ENCODE measurements at places on chromosomes 5 and 9. TPM values are rescaled to one million over a fixed set of nuclear protein-coding genes. Genes with fewer than 3 reads are reported as not detected.

The NREP gene
- total RNA-seq = 613 TPM

GRCh38 chr9:20032413-20033006, 243.7 kb upstream of the SLC24A2 start:
- H3K4me1 ChIP-seq = no peaks in the 10 kb centered on the region
- H3K36me3 ChIP-seq = no peaks in the 10 kb centered on the region
- no peak for DNase-seq
- H3K27ac ChIP-seq = no peak overlapping the region
- no peak overlapping the region for H3K4me3 ChIP-seq

- H3K4me3 ChIP-seq = no peak overlapping the region
- peaks cover 6% of the 10 kb centered on the region for H3K4me1 ChIP-seq
- DNase-seq = no peak
- H3K27me3 ChIP-seq = peaks cover 59% of the 10 kb centered on the region
Measured at GRCh38 chr5:132825834-132826391, 4.5 kb downstream of the SHROOM1 start.

- no peak overlapping the region for H3K27ac ChIP-seq
- no peak for DNase-seq
- no peak overlapping the region for H3K4me3 ChIP-seq
- no peaks in the 10 kb centered on the region for H3K27me3 ChIP-seq
Measured at GRCh38 chr5:173785400-173785799, 102.7 kb upstream of the CPEB4 start.

- H3K4me1 ChIP-seq = no peaks in the 10 kb centered on the region
- no peaks in the 10 kb centered on the region for H3K27me3 ChIP-seq
- no peak for DNase-seq
- no peak overlapping the region for H3K27ac ChIP-seq
- no peak overlapping the region for H3K4me3 ChIP-seq
Measured at GRCh38 chr5:38764937-38765391, 80.8 kb upstream of the OSMR start.

DNA sequence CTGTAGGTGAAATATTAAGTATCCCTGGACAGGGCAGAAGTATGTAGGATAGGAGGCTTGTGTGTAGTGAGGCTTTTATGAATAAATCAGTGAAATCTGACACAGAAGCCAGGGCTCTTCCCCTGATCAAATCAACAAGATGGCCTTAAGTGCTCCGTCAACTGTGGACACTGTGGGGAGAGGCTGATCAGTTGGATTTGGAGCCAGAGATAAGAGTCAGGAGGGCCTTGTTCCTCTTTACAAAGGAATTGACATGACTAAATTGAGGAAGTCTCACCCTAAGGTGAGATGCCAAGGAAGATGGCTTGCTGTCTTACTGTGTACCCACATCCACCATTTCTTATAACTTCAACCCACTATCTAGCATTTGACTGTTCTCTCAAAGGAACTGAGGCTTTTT, 91.6 kb upstream of the PRRC1 start:
- H3K4me3 ChIP-seq = no peak overlapping the region
- no peaks in the 10 kb centered on the region for H3K36me3 ChIP-seq
- peak overlapping the region; percentile 84 for H3K27ac ChIP-seq
- H3K27me3 ChIP-seq = no peaks in the 10 kb centered on the region

DNA sequence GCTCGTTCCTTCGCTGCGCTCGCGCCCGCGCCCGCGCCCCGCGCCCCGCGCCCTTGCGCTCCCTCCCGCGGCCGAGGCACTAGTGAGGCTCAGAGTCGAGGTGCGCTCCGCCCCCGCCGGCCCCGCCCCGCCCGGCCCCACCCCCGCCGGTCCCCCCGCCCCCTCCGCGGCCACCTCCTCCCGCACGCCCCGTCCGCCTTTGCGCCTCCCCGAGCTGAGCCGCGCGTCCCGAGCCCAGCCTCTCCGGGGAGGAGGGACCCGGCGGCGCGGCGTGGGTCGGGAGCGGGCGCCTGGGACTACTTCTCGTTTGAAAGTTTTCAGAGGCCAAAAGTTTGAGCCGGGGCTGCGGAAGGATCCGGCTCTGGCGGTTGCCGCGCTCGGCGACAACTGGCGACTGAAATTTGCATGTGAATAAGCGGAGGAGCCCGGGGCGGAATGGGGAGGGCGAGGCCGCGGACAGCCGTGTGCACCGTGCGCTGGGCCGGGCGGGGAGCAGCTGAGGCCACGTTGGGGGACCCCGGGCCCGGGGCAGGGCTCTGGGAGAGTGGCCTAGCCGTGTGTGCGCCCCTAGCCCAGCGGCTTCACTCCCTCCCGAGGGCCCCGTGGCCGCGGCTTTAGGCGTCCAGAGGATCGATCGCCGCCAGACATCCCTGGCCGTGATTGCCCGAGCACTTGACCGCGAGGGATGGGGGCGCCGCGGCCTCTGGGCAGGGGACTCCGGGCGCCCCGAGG, at the start of gene NOTCH1:
TSS of gene NOTCH1 (minus strand) at position 84 of the 732 bp plus-strand sequence. CDS start 262 bp downstream, outside the sequence.
- peak within 1 kb of the TSS; percentile 70 for H3K27ac ChIP-seq
- peak; percentile 96 for DNase-seq
- H3K36me3 ChIP-seq = no peaks in the 10 kb centered on the region
- H3K4me3 ChIP-seq = peak within 1 kb of the TSS; percentile 99

The NUTM2G gene
- not detected for total RNA-seq

DNA sequence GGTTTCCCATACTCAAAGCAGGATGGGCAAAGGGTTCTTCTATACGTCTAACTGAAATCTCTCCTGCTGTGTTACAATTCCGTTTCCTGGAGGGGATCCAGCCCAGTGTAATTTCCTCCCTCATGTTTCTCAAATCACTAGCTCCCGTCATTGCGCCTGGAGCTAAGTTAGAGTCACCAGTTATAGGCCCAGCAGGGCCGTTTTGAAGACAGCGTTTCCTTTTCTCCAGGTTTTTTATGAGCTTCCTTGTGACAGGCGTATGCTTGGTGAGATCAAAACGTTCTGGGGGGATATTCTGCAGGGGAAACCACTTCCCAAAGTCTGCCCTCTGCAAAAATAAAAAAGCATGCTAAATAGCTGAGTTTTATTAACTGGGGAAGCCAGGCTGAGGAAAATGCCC, 53.0 kb upstream of the WWC1 start:
- no peak overlapping the region for H3K4me3 ChIP-seq
- no peaks in the 10 kb centered on the region for H3K36me3 ChIP-seq
- H3K27me3 ChIP-seq = no peaks in the 10 kb centered on the region
- no peaks in the 10 kb centered on the region for H3K4me1 ChIP-seq

DNA sequence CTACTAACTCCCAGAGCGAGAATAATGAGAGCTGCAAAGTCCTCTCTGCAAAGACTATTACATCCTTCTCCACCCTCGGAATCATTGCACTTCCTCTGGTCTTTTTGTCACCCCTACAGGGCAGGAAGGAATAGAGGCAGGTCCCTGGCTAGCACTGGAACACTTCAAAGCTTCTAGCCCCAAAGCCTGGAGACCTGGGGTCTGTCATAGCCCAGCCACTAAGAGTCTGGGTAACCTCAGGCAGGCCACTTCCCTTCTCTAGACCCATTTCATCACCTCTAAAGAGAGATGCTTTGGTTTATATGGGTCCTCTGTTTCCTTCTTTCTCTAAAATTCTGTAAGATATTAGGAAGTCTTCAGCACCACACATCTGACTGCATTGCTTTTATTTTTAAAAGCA, 6.7 kb downstream of the ADRB2 start:
- H3K27me3 ChIP-seq = no peaks in the 10 kb centered on the region
- H3K27ac ChIP-seq = no peak overlapping the region
- DNase-seq = peak; percentile 70

The DMGDH gene
- total RNA-seq = 8.9 TPM

DNA sequence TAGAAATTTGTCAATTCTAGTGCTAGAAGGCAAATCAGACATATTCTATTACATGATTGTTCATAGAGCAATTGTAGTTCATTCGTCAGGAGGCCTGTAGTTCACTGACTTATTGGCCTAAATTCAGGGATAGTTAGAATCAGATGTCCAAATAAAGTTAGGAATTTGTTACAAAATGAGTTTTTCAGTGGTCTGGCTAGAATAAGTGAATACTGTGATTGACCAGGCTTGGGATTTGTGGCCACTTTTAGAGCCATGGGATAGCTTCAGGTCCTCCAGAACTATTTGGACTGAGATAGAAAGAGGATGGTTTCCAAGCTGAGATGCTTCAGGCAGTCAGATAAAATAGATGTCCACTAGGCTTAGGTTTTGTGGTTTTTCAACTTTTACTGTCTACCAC, 199.1 kb upstream of the MPDZ start:
- H3K27ac ChIP-seq = no peak overlapping the region
- H3K4me1 ChIP-seq = no peaks in the 10 kb centered on the region
- no peak overlapping the region for H3K4me3 ChIP-seq
- DNase-seq = no peak

DNA sequence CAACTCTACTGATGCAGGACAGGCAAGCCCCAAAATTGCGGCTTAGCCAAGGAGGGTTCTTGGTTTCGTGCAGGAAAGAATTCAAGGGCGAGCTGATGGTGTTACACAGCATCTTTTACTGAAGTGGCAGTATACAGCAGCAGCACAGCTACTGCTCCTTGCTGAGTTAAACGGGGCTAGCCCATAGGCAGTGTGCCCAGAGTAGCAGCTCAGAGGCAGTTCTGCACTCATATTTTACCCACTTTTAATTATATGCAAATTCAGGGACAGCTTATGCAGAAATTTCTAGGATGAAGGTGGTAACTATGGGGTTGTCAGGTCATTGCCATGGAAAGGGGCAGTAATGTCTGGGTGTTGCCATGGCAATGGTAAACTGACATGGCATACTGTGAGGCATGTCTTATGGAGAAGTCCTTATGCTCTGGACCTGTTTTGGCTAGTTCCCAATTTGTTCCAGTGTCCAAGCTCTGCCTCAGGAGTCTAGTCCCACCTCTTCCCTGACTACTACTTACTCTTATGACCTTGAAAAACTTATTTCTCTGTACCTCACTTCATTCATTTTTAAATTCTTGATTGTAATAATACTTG, 2.0 kb upstream of the SPINK9 start:
- DNase-seq = no peak
- no peaks in the 10 kb centered on the region for H3K27me3 ChIP-seq
- H3K4me3 ChIP-seq = no peak overlapping the region

DNA sequence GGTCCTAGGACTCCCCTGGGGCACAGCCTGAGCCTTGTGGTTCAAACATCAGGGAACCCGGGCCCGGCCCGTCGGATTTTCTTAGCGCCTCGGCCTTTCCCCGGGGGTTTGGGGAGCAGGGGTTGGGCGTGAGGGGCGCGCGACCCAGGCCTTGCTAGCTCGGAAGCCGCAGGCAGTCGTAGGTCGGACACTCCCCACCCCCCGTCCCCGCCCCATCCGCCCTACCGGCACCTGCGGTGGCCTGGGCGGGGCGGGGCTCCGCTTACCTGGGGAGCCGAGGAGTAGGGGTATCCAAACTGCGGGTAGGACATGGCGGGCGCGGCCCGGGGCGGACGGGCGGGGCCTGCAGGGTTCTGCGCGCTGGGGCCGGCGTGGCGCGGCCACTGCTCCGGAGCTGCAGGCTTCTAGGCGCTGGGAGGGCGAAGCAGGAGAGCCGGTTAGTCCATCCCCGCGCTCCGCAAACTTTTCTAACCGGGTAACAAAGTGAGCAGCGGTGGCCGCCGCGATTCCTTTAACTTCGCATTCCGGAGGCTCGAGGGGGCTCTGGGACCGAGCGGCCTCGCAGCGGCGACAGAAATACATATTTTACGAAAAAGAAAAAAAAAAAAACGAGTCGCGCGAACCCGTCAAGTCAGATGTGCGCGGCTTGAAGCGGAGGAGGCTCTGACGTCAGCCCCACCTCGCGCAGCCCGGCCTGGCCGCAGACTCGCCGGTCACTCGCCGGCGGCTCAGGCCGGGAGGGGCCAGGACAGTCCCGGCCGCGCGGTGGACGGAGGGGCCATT, at the start of gene IRX4:
TSS of gene IRX4 (minus strand) at position 589 of the 783 bp plus-strand sequence. CDS start at position 311, 278 bp downstream.
- H3K36me3 ChIP-seq = peaks cover 8% of the 10 kb centered on the region
- DNase-seq = peak; percentile 54
- peaks cover 100% of the 10 kb centered on the region for H3K27me3 ChIP-seq
- peak within 1 kb of the TSS; percentile 94 for H3K27ac ChIP-seq

The WNT8A gene
- total RNA-seq = not detected

GRCh38 chr5:81363093-81363871, 30.7 kb downstream of the ACOT12 start:
- H3K36me3 ChIP-seq = no peaks in the 10 kb centered on the region
- H3K4me1 ChIP-seq = no peaks in the 10 kb centered on the region
- no peak overlapping the region for H3K4me3 ChIP-seq
- DNase-seq = no peak
- H3K27ac ChIP-seq = no peak overlapping the region

The WHRN gene
- 12.5 TPM for total RNA-seq

DNA sequence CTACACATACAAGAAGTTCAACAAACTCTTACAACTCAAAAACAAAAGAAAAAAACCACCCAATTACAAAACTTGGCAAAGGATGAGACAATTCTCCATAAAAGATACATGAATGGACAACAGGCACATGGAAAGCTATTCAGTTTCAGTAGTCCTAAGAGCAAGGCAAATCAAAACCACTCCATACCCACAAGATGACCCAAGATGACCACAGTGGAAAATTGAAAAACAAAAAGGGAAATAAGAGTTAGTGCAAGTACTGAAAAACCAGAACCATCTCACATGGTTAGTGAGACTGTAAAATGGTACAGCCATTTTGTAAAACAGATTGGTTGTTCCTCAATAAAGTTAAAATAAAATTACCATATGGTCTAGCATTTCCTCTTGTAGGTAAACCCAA, 287.1 kb upstream of the CDH9 start:
- H3K36me3 ChIP-seq = no peaks in the 10 kb centered on the region
- no peak overlapping the region for H3K4me3 ChIP-seq
- H3K27me3 ChIP-seq = no peaks in the 10 kb centered on the region
- H3K4me1 ChIP-seq = no peaks in the 10 kb centered on the region
- peak; percentile 18 for DNase-seq
- H3K27ac ChIP-seq = no peak overlapping the region

DNA sequence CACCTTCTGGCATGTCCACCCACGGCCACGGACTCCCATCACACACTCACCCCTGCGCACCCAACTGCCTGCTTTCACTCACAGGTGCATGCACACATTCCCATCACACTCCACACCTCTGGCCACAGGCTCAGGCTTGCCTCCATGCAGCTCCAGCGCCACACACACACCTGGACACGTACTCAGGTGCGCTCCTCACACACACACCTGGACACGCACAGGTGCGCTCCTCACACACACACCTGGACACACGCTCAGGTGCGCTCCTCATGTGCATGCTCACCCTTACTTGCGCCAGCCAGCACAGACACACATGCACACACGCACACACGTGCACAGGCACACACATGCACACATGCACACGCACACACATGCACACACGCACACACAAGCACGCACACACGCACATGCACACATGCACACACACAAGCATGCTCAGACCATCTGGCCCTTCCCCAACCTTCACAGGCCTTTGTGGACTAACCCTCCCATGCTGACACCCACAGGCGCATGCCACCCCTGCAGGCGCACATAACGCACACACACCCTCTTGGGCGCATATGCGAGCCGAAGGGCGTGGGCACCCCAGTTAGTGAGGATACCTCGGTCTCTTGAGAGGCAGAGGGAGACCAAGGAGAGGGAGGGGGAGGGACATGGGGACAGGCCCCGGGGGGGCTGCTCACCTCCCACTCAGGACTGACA, 8.3 kb downstream of the GRIN1 start:
- H3K4me3 ChIP-seq = no peak overlapping the region
- no peak overlapping the region for H3K27ac ChIP-seq
